ENCODE measurements at places on chromosomes 7 and 10.

DNA sequence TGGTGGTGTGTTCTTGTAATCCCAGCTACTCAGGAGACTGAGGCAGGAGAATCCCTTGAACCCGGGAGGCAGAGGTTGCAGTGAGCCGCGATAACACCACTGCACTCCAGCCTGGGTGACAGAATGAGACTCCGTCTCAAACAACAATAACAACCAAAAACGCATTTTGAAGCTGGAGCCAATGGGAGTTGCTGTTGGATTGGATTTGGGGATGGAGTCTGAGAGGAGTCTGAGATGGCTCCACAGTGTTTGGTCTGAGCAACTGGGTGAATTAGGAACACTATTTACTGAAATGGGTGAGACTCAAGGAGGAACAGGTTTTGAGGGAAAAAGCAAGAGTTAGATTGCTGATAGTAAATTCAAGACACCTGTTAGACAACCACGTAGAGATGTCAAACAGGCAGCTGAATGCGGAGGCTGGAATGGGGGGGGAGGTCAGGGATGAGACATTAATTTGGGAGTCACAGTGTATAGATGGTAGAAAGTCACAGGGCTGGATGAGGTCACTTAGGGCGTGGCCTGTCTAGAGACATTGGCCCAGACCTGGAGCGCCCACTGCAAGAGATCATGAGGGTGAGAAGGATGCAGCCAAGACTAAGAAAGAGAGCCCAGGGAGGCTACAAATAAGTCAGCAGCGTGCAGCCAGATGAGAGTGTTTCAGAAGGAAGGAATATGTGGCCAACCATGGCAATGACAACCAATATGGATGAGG is 56.4 kb downstream of the CYCS start:
- DNase-seq: no peak

- DNase-seq: no peak
Observed at GRCh38 chr10:128053356-128053755, 72.9 kb downstream of the MKI67 start.

DNA sequence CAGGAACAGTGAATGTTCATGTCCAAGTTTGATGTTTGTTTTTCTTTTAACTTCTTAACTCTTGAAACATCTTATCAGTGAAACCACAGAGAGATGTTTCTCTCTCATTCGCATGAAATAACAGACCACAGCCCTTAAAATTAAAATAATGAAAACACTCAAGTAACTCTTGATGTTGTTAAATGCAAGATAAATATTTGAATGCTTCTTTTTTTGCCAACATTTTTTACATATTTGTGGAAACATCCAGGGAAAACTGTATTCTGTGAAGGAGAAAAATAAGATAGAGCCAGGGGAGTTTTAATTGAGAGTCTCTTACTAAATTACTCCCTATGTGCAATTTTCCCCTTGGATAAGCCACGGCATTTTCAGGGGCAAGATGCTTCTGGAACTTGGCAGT is 361.8 kb upstream of the MGMT start:
- DNase-seq: no peak

GRCh38 chr7:111392294-111392693 is 170.0 kb downstream of the IMMP2L start:
- no peak for DNase-seq

DNA sequence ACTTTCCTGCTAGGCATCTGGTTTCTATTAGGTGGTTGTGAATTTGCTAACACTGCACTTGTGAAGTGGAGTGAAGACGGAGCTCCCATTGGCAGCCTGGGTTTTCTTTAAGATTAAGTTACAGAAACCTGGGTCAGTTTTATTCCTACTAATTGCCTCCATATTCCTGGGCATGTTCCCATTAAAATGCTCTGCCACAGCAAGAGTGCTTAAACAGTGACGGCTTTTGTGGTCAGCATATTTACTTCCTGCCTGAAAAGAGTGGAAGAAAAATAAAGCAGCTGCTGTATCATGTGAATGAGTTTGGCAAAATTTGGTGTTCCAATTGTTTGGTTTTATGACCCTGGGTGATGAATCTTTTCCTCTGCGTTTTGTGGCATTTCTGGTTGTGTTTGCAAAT is 96.9 kb upstream of the PLXDC2 start:
- DNase-seq: no peak

GRCh38 chr7:35004531-35005095 is 32.7 kb downstream of the DPY19L1 start:
- DNase-seq: no peak

- DNase-seq: no peak
Observed at GRCh38 chr10:87503886-87504285, 807 bp upstream of the MINPP1 start.

- no peak for DNase-seq
Observed at GRCh38 chr10:132716691-132717490, 69.1 kb downstream of the NKX6-2 start.

- no peak for DNase-seq
Observed at GRCh38 chr7:127437241-127437640, 44.7 kb upstream of the ZNF800 start.

DNA sequence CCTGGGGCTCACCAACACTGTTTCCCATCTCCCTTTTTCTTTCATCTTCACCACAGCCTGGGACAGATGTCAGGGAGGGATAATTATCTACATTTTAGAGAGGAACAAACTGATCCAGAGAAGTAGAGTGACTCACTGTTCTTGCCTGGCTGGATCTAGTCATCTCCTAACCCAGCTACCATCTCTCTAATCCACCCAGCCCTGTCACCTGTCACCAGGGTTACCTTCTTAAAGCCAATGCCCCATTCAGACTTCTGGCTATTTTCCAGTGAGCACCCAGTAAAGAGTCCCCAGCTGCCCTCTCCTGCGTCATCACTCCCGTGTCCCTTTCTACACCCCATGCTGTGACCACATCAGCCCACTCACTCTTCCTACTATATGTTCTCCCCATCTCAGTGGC is 68.4 kb upstream of the DUSP5 start:
- no peak for DNase-seq

DNA sequence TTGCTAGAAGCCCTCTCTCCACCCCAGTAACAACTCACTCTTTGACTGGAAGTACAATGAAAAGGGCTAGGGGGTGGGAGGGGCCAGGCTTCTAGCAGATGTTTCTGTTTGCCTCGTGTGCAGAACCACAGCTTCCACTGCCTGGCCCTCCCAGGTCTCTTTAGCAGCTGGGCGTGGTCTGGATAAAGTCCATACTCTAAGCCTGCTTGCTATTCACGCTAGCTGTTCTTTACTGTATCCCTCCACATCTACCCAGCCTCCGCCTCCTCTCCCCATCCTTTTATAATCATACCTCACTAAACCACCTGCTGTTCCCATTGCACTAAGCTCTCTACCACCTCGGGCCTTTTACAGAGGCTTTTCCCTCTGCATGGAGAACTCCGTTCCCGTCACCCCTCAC is 288.8 kb downstream of the CAMK1D start:
- DNase-seq: no peak

GRCh38 chr7:148697256-148698006 is 1.3 kb upstream of the CUL1 start:
- no peak for DNase-seq

- DNase-seq: no peak
Observed at GRCh38 chr10:71816421-71816851, 34.6 kb downstream of the PSAP start.

DNA sequence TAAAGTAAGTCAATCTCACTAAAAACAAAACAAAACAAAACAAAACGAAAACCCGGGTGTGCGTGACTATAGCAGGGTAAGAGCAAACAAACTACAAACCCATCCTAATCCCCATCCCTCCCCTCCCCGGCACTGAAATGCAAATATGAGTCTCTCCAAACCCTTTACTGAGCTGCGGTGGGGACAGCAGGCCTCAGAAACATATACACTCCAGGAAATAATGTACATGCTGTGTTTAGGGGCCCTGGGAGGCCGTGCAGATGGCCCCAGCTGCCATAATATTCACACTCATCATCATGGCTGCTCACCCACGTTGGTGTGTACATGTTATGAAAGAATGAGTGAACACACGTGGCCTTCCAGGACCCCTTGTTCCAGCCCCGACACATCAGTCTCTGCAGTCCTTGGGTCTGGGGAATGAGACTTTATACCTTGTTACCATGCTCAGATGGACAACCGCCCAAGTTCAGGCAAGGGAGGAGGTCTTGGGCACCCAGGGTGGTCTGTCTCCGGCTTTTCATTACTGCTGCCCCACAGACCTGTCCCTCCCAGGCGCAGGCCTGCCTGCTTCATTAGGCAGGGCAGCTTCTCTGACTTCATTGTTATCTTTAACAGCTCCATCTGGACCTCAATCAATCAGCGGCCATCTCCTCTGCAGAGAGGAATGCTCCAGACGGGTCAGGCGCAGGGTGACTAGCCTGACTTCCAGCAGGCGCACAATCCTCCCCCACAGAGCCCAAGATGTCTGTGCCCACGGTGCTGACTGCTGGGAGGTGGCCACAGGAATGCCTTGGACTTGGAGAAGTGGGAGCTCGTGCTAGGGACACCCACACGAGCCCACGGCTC is 20.6 kb downstream of the HSPA12A start:
- no peak for DNase-seq

DNA sequence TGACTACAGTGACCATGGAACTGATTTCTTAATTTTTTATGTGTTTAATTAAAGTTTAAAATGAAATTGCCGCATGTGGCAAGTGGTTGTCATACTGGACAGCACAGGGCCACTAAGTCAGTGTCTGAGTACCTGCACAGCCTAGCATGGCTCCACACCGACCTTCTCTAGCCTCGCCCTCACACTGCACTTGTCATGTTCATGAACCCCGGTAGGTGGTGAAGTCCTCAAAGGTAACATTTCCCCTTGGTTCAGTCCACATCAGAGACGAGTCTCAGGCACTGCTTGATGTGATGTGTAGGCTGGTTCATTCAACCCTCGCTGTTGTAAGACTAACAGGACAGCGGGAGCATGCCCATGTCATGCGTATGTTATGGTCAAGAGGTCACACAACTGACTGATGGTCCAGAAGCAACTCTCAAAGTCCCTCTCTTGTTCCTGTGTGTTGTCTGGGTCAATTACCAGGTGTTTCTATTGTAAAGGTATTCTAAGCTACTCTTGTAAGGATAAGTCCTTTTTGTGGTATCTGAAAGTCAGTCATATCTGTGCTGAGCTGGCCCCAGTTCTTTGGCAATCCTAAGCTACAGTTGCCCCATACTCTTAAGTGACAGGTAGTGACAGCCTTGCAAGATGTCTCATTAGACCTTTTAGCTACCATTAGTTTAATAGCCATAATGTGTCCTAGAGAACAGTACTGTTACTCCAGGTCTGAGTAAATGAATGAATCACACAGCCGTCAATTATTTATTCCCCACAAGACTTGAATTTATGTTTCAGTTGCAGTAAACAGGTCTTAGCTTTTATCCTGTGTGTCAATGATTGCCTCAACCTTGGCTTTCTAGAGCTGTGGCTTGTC is 32.9 kb upstream of the ZC3HAV1L start:
- DNase-seq: no peak

DNA sequence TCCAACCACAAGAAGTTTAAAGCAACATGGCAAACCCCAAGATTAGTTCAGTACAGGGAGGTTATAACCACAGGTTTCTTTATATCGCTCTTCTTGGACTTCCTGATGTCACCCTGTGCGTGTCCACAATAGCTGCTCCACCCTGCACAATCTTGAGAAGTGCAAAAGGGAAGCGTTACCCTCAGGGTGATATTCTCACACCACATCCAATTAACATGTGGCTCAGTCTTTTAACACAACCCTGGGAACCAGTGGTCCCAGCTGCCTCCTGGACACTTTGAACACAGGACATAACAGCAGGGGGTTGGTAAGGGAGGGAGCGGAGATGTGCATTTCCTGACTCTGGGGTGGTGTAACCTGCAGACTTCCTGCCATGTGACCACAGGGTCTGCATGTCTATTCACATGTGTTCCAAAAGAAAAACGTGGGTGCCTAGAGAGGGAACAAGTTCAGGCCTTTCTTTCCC is 64.6 kb downstream of the GSAP start:
- DNase-seq: peak; percentile 9

DNA sequence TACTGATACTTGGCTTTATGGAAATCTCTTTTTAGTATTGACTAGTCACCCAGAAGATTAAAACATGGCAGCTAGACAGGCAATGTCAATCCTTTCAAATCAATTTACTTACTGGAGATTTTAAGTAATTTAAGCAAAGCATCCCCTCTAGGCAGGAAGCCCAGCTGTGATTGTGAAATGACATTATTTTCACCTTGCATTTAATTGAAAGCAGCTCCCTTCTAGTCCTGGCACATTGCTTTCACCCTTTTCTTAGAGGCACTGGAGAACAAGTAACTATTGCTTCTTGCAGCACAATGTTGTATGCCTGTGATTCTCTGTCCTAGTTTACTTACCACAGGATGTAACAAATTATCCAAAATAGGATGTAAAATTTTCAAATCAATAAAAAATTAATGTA is 13.3 kb downstream of the ST7 start:
- DNase-seq: no peak

GRCh38 chr7:45627691-45628456 is 53.7 kb downstream of the ADCY1 start:
- no peak for DNase-seq

DNA sequence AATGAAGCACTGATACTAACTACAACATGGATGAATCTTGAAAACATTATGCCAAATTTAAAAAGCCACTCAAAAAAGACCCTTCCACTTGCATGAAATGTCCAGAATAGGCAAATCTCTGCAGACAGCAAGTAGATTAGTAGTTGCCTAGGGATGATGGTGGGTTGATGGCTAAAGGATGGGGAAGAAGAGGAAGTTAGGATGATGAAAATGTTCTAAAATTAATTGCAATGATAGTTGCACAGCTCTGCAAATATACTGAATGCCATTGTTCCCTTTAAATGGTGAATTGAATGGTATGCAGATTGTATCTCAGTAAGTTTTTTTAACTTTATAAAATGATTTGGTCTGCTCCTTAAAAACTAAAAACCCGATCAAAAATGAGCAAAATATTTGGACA is 7.3 kb upstream of the LIPA start:
- no peak for DNase-seq

- no peak for DNase-seq
Observed at GRCh38 chr7:304574-305409, 14.8 kb downstream of the FOXL3 start.

GRCh38 chr7:42011846-42012245 is 225.2 kb downstream of the GLI3 start:
- no peak for DNase-seq

GRCh38 chr7:47588704-47589225 is 6.9 kb upstream of the TNS3 start:
- DNase-seq: no peak

GRCh38 chr7:135801877-135802276 is 53.3 kb upstream of the FAM180A start:
- DNase-seq: no peak

GRCh38 chr10:543862-544822 is 145.3 kb downstream of the DIP2C start:
- DNase-seq: no peak

Measured in stimulated activated naive CD4-positive, alpha-beta T cell (primary cell).